ENCODE measurements at places on chromosomes 4 and X. TPM values are rescaled to one million over a fixed set of nuclear protein-coding genes. Genes with fewer than 3 reads are reported as not detected.

DNA sequence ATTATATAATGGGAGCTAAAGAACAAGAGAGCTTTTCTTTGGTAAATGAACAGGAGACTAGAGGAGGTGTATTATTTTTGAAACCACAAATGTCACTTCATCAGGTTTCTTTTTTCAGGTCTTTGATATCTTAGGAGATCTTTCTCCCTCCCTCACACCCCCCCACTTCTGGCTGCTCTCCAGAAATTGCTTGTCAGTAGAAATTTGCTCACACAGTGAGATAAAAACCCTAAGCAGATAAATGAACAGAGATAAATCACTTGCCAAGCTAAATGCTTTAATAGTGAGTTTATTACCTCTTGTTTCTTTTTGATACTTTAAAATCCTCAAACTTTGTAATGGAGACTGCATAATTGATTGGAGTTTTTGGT lies 421.2 kb upstream of the TENM3 start:
- DNase-seq = peak; percentile 10

DNA sequence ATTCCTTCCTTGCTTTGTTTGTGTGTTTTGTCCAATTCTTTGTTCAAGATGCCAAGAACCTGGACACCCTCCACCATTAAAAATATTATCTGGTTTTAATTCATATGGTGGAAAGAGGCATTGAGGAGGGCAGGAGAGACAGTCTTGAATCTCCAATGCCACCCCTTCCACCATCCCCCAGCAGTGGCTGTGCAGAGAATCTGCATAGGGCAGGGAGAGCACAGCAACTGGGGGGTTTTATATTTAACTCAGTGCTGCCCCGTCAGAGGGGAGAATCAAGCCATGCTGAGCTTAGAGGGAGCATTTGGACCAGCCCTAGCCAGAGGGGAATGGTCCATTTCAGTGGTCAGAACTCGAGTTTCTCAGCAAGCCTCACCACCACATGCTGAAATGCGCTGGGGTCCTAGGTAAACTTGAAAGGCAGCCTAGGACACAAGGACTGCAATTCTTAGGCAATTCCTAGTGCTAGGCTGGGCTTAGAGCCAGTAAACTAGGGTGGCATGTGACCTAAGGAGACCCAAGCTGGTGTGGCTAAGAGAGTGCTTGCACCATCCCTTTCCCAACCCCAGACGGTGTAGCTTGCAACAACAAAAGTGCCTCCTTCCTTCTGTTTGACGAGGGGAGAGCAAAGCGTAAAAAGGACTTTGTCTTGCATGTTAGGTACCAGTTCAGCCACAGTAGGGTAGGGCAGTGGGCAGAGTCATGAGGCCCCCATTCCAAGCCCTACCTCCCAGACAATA lies 34.2 kb downstream of the CCDC158 start:
- DNase-seq = no peak

- no peak for DNase-seq
Observed at GRCh38 chr4:184444215-184444952, 30.0 kb downstream of the IRF2 start.

DNA sequence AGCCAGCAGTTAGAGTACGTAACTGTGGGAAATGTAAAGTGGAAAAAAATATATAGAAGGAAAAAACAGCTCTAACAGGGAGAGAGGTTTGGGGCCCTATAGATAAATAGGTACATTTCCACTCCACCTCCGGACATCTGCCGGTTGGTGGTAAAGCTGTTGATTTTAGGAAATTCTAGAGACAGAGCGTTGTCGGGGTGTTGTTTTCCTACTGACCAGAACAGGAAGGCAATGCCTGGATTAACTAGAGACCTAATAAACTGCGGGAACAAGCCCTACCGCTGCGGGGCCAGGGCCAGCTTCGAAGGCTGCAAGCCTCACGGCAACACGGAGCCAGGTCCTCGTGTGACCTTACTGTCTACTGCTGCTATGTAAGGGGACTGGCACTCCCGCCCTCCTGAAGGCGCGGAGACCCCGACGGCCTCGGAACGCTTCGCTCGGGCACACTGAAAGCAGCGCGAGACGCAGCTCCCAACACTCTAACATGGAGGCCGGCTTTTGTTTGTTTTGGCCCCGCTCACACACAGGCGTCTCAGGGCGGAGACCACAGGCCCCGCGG lies 702 bp upstream of the CDKN2AIP start:
- no peak for DNase-seq

DNA sequence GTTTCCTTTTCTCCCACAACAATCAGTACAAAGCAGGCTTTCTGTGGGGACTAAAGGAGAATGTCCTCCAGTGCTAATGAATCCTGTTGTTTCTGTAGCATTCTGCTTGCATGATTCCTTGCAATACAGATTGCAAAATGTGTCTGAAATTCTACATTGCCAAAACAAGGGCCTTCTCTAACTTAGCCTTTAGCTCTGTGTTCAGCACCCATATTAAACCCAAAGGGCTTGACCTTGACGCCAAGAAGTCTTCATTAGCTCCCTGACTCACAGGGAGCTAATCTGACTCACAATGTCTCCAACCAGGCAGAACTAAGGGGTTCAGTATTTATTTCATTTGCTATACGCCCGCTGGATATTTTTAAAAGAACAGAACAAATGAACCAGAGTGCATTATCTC lies 241.4 kb upstream of the CLNK start:
- DNase-seq = no peak

DNA sequence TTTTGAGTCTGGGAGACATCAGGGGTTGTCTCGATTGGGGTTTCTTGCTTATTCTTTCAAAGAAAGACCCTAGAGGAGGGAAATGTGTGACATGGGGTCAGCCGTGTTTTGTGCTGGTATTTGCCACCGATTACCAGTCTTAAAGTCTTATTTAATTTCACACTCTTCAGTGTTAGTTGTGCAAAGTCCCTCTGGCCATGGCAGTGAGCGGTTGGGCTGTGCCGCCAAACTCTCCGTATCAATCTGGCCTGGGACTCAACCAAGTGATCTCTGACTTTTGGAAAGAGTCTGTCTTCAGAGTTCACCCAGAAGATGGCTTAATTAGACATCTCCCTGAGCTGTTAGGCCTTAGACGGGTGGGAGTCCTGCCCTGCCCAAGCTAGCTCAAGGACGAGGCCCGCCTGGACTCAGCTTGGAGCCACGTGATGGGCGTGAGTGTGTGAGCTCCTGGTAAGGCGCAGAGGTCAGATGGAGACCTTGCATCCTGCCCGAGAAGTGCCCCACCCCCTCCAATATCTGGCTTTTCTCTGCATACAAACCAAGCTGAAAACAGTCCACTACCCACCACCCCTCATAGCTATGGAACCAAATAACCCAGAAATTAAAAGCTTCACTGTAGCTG lies 3.8 kb upstream of the PITX2 start:
- DNase-seq = no peak

- DNase-seq = no peak
Observed at GRCh38 chr4:80107374-80107773, 34.3 kb upstream of the ANTXR2 start.

GRCh38 chr4:39319676-39320075 lies 46.5 kb downstream of the RFC1 start:
- peak; percentile 11 for DNase-seq

DNA sequence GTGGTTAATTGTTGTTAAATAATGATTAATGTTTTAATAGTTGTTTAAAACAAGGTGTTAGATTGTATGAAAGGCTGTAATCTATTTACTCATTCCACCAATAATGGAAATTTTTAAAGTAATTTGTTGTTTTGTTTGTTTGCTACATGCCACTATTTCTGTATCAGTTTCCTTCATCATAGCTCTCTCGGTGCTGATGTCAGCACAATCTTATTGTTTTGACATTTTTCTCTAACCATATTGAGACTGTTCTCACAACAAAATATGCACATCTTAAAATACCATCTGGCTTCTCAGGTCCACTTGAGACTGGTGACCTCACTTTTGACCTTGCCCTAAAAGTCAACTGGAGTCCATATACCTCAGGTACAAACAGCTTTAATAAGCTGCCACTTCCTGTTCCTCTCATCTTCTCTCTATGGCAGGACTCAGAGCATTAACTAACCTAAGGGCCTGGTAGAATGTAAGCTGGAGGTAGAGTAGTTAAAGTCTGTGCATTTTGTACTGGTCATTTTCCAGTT lies 1.0 kb upstream of the GUCY1B1 start:
- no peak for DNase-seq

- no peak for DNase-seq
Observed at GRCh38 chr4:4216648-4217047, 10.1 kb downstream of the OTOP1 start.

GRCh38 chrX:136497556-136498052 lies at the start of gene HTATSF1:
HTATSF1 (plus strand) TSS chrX:136497592; CDS start chrX:136497685, 93 bp downstream.
- no peak for DNase-seq

DNA sequence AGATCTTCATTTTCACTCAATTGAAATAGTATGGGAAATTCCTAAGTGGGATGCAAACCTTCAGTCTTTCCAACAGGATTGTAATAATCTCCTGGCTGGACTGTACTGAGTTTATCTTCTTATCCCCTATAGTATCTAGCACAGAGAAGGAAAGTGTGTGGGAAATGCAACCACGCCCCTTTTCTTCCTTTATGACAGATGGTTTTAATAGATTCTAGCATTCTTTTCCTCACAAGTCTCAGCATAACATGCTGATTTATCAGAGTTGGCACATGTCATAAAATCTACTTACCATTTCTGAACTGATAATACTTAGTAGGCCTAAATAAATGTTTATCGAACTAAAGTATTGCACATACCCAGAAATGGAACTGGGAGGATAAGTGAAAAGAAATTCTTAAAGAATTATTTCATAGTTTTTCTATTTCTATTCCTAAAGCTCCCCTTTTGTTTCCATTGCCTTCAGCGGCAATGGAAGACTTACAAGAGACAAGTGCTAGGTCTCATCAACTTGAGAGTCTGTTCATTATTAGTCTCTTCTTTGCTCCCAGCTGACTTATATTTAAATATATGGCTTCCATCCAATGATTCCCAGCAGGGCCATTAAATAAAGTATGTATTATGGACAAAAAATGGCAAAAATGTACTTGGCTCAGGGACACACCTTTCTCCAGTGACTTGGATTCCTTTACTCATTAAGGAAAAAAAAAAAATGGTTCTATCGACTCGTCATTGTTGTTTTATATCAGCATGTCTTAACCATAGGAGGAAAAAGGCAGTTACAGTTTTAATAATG lies 484.5 kb downstream of the IL1RAPL1 start:
- DNase-seq = no peak

The CENPVL3 gene
- not detected for total RNA-seq

The PDZD4 gene
- 0.59 TPM for total RNA-seq

The LSM6 gene
- 37.1 TPM for total RNA-seq

The PDGFRA gene
- total RNA-seq = not detected

The MYOZ2 gene
- total RNA-seq = not detected

The NCAPG gene
- 26.9 TPM for total RNA-seq

The TBX22 gene
- total RNA-seq = not detected

The SRPX gene
- total RNA-seq = 1.2 TPM

The MTM1 gene
- 12.7 TPM for total RNA-seq

Measured in Calu3 (cell line).